NCI-H748 treated with DMSO at 0.1 percent for 48 hours (cell line): ENCODE measurements at places on chromosomes 16 and 17.

DNA sequence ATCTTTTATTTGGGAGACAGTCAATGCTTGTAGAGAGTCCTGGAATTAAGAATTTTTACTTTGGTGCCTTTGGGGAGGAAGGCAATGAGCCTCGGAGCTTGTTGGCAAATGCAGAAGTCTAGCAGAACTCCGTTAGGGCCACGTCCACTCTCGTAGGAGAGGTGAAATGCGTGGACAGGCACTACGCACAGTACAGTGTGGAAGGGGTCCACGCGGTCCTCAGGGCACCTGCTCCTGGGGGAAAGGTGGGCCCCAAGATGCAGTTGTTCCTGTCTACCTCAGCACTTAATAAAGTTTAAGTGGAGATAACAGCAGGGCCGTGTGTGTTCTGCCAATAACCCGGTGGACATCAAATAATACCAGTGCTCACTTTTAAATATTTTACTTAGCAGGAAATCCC is 1.8 kb downstream of the RAB11FIP3 start:
- DNase-seq = no peak

- no peak for DNase-seq
These were observed 27.4 kb upstream of the SLC6A2 start for GRCh38 chr16:55628306-55628968.

GRCh38 chr16:83835586-83836566 is 28.1 kb downstream of the HSBP1 start:
- peak; percentile 15 for DNase-seq

DNA sequence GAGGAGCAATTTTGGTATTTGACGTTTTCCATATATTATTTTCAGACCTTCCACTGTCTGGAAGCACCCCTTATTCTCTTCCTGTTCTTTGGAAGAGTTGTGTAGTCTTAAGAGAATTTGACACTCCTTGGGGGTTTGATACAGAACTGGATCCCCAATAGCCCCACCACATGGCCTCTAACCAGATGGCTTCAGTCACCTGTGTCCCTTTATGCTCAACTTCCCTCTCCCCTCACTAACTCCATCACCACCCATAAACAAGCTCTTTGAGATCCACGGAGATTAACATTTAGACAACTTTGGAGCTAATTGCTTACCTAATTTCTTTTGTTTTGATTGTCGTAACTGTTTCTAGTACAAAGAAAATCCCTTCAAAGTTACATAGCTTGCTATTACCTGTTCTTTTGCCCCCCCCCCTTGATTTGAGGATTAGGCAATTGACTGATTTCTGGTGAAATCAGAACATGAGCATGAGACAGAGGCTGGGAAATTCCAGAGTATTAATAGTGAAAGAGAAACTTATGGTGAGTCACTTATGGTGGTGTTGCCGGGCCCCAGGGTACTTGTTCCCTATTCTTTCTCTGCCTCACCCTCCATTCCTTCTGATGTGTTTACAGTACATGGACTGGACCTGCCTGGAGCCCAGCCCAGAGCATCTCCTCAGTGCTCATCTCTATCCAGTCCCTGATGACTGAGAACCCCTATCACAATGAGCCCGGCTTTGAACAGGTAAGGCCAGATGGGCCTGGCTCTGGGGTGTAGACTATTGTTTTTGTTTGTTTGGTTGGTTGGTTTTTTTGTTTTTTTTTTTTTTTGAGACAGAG is 7.5 kb downstream of the UBE2Z start:
- DNase-seq = no peak

GRCh38 chr16:8436931-8437330 is 153.4 kb downstream of the TMEM114 start:
- no peak for DNase-seq

- DNase-seq = no peak
These were observed 2.2 kb upstream of the ATP6V0A1 start for GRCh38 chr17:42456223-42457106.

DNA sequence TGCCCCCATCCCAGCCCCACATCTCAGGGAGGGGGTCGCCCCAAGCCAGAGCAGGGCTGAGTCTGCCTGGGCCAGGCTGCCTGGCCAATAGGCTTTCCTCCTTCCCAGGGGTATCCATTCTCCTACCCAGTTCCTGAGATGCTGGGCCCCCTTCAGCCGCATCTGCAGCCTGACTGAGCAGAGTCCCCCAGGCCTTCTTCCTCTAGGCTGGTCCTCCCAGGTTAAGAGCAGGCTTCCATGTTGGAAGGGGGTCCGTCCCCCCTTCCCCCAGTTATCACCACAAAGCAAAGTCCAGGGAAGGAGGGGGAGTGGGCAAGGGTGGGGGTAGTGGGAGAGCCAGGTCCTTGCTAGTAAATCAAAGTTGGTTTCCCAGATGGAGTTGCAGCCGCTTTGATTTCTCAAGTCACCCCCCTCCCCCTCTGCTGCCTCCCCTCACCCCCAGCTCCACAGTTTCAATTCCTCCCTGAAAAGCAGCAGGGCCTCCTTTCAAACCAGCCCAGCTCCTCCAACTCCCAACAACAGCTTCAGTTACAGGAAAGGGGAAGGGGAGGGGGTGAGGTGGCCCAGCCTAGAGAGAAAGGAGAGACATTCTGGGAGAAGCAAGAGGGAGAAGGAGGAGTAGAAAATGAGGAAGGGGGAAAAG is 9.5 kb upstream of the FZD2 start:
- no peak for DNase-seq

DNA sequence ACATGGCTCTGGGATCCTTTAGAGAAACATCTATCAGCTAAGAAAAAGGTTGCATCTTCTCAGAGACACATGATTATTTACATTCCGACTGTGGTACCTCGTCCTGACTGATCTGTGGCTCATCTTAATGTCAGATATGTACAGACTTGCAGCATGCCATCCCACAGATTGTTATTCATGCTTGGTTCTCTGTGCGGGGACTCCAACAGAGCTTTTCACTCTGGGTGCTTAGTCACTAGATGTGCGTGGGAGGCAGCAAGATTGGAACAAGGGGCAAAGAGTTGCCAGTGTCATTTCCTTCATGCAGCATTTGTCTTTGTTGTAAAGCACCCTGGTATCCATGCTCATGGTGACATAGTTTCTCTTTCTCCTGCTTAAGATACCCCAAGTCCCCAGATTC is 179.1 kb upstream of the CACNG5 start:
- no peak for DNase-seq

DNA sequence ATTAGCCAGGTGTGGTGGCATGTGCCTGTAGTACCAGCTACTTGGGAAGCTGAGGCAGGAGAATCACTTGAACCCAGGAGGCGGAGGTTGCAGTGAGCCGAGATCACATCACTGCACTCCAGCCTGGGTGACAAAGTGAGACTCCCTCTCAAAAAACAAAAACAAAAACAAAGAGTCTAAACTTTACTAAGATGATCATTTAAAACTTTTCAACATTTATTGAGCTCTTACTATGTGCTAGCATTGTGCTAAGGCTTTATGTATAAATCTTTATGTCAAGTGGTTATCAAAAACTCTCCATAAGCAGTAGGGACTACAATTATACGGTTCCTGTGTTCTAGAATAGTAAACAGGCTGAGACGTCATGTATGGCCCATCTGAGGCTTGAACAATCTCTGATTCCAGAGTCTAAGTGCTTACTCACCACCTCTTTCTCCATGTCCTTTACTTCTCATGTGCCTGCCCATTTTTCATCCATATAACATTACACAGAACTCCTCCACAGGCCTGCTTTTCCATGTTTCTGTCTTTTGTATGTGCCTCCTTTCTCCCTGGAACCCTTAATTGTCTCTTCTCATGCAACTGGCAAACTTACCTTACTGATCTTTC is 66.7 kb downstream of the NUP88 start:
- no peak for DNase-seq

GRCh38 chr16:8905168-8905762 is 23.1 kb downstream of the LITAFD start:
- peak; percentile 9 for DNase-seq

- DNase-seq = no peak
These were observed 24.8 kb downstream of the GINS2 start for GRCh38 chr16:85663891-85664321.

DNA sequence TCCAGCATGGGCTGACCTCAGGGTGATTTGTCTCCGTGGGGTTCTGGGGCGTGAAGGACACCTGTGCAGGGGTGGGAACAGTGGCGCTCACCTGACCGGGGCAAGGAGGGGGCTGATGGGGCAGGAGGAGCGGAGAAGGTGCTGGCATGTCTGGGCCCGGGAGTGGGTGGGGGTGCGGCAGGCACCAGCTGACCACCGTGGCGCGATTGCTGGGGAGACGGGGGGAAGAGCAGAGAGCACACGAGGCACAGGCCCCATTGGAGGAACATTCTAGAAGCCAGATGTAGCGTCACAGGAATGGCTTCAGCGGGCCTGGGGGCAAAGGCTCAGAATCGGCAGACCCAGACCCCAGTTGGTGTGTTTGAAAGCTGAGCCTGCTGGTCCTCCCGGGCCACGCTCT is 12.1 kb downstream of the CACNA1H start:
- DNase-seq = no peak

DNA sequence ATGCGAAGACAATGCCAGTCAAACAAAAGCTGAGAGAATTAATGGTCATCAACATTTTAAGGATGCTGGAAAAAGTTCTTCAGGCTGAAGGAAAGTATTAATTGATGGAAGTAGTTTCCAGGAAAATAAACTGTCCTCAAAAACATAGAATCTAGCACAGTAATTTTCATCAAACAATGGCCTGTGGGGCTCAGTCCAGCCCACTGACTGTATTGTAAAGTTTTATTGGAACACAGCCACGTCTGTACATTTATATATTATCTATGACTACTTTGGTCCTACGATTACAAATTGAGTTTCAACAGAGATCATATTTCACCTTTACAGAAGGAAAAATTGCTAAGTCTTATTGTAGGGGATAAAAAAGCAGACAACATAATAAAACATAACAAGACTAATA is 484.5 kb downstream of the KCNJ2 start:
- DNase-seq = no peak

DNA sequence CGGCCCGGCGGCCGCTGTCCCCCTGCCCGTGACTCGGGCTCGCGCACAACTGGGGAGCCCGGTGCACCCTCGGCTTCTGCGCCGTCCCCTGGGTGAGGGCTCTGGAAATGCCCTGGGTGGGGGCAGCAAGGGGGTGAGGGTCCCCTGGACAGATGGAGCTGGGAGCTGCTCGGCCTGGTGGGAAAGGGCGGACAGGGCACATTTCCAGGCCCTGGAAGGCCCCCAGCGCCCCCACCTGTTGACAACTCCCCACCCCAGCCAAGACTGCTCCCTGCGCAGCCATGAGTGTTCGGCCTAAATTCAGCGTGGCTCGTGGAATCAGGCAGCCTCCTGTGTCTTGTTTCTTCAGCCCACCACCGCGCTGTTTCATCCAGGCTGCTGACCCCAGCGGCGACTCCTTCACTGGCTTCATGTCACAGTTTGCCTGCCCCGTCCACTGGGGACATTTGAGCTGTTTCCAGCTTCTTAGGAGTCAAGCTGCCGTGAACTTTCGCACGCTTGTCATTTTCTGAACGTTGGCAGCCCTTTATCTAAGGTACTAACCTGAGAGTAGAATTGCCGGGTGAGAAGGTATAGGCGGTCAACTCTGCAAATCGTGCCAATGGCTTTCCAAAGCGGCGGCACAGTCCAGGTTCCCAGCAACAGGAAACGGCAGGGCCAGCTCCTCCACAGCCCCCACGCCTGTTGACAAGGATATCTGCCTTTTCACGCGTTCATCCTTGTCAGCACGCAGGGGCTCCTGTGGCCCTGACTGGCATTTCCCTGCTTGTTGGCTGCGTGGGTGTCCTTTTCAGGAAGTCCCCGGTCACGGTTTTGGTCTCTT is 895 bp downstream of the UTS2R start:
- DNase-seq = no peak

DNA sequence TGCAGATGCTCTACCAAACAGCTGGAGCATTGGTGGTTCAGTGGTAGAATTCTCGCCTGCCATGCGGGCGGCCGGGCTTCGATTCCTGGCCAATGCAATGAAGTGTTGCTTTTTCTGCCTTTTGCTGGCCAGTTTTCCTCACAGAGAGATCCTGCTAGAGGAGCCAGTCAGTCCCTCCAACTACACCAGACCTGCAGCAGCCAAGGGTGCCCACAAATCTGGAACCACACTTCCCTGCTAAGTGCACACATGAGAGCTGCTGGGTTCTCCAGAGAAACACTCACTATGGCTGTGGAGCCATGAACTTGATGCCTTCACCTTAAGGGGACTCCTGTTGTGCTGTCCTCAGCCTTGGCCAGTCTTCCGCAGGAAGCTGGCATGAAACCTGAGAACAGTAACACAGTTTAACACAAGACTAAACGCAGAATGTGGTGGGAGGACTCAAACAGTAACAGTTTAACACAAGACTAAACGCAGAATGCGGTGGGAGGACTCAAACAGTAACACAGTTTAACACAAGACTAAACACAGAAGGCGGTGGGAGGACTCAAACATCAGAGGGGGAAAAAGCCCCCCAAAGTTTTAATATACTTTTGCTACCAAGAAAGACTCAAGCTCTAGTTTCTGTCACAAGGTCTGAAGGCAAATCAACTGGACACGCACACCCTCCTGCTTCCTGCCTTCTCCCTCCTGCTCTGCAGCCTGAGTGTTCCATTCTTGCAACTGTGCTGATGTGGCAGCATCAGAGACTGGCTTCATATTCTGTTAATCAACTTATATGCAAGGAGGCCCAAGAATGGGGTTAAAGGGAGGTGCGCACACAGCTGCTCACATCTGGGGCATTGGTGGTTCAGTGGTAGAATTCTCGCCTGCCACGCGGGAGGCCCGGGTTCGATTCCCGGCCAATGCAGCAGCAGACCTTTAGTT is 12.0 kb downstream of the VAC14 start:
- no peak for DNase-seq

GRCh38 chr16:87853411-87854052 is 15.8 kb downstream of the SLC7A5 start:
- peak; percentile 5 for DNase-seq

- no peak for DNase-seq
These were observed 26.5 kb upstream of the FAAP100 start for GRCh38 chr17:81578561-81579225.

GRCh38 chr16:88461331-88462269 is 8.5 kb downstream of the ZFPM1 start:
- DNase-seq = no peak

DNA sequence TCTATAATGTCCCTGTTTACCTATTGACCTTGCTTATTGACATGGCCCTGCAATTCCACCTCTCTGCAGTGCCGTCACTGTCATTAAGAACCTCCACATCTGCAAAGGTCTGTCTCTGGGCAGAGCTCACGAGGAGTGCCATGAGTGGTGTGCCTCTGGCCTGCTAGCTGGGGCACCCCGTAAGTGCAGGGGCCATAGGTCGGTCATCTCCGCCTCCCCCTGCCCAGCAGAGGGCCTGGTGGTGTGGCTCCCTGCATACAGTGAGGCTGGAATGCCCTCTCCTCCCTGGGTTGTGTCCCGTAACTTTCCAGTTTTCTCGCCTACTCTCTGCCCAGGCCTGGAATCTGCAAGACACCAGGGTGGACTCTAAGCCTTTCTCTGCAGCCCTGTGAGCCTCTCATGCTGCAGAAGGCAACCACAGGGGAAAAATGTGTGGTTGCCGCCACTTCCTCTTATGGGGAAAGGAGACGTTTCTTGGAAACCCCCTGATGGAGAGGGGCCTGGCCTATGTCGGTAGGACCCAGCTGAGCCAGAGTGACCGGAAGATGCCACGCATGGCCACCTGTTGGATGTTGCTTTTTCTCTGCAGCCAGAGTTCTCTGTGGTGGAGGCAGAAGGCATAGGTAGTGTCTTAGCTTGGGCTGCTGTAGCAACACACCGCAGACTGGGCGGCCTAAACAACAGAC is 2.7 kb upstream of the SNX20 start:
- no peak for DNase-seq
